Left renal cortex interstitium (tissue), 4 donors: ENCODE measurements at places on chromosomes 5 and 9. TPM values are rescaled to one million over a fixed set of nuclear protein-coding genes. Genes with fewer than 3 reads are reported as not detected.

The EIF4E1B gene
- polyA plus RNA-seq, result 0.06 TPM

The KIF27 gene
- 18.5 TPM for polyA plus RNA-seq

The CLIC3 gene
- polyA plus RNA-seq, result 0.49 TPM

The DMGDH gene
- polyA plus RNA-seq, result 25.2 TPM

The CDH12 gene
- 6.4 TPM for polyA plus RNA-seq

The CD72 gene
- polyA plus RNA-seq, result 3.4 TPM

The ZNF346 gene
- polyA plus RNA-seq, result 30.4 TPM

The FOXD4L3 gene
- 0.06 TPM for polyA plus RNA-seq

The OTP gene
- polyA plus RNA-seq, result not detected

The HAPLN1 gene
- 8.5 TPM for polyA plus RNA-seq

The UBAC1 gene
- polyA plus RNA-seq, result 34.2 TPM

The PTPN3 gene
- 51.6 TPM for polyA plus RNA-seq

The FREM1 gene
- polyA plus RNA-seq, result 187 TPM

The IRGM gene
- 0.66 TPM for polyA plus RNA-seq

The RNF183 gene
- polyA plus RNA-seq, result 7.1 TPM

The SPINK4 gene
- not detected for polyA plus RNA-seq

The NIPAL4 gene
- 0.41 TPM for polyA plus RNA-seq

The MYOT gene
- 2.2 TPM for polyA plus RNA-seq

The GPR150 gene
- not detected for polyA plus RNA-seq

The FOXD4L5 gene
- 0.65 TPM for polyA plus RNA-seq

The IL3 gene
- not detected for polyA plus RNA-seq

The TMEM174 gene
- 20.4 TPM for polyA plus RNA-seq

The OXCT1 gene
- polyA plus RNA-seq, result 51.7 TPM

The NIM1K gene
- 0.49 TPM for polyA plus RNA-seq

The CKS2 gene
- polyA plus RNA-seq, result 91.2 TPM

The PCDHA7 gene
- polyA plus RNA-seq, result 0.22 TPM

The SPAAR gene
- polyA plus RNA-seq, result 2.0 TPM

The AK8 gene
- 2.9 TPM for polyA plus RNA-seq

The MSX2 gene
- polyA plus RNA-seq, result 0.66 TPM

The CNTLN gene
- 12.7 TPM for polyA plus RNA-seq

The GPR151 gene
- polyA plus RNA-seq, result not detected

The KCTD16 gene
- polyA plus RNA-seq, result 2.1 TPM

The LCN15 gene
- 0.14 TPM for polyA plus RNA-seq

The LSM11 gene
- 7.6 TPM for polyA plus RNA-seq

The PCDHGA7 gene
- polyA plus RNA-seq, result 2.6 TPM

The SLC6A3 gene
- 0.56 TPM for polyA plus RNA-seq

The LECT2 gene
- 4.0 TPM for polyA plus RNA-seq

The SLC12A2 gene
- 37.1 TPM for polyA plus RNA-seq

The SGCD gene
- 3.8 TPM for polyA plus RNA-seq

The MIGA2 gene
- 27.6 TPM for polyA plus RNA-seq

The FGD3 gene
- 5.9 TPM for polyA plus RNA-seq

The FAM153A gene
- polyA plus RNA-seq, result 1.5 TPM

The IL7R gene
- 0.52 TPM for polyA plus RNA-seq

The FCN2 gene
- 0.95 TPM for polyA plus RNA-seq

The PCDHB3 gene
- 3.0 TPM for polyA plus RNA-seq

The CACNA1B gene
- polyA plus RNA-seq, result 0.16 TPM

The SNCAIP gene
- 34.8 TPM for polyA plus RNA-seq

The KLHL9 gene
- polyA plus RNA-seq, result 51.3 TPM

The SIT1 gene
- polyA plus RNA-seq, result 0.16 TPM

The BAAT gene
- 0.68 TPM for polyA plus RNA-seq

The LCN1 gene
- not detected for polyA plus RNA-seq

The TMEM38B gene
- polyA plus RNA-seq, result 39.8 TPM

The CATSPER3 gene
- polyA plus RNA-seq, result 1.1 TPM

The PCDHA13 gene
- 0.05 TPM for polyA plus RNA-seq

The ASPN gene
- 21.1 TPM for polyA plus RNA-seq
